ENCODE measurements at places on chromosomes 3 and 15.

- H3K4me3 ChIP-seq: no peak overlapping the region
- no peaks in the 10 kb centered on the region for H3K27me3 ChIP-seq
- H3K36me3 ChIP-seq: no peaks in the 10 kb centered on the region
- H3K27ac ChIP-seq: no peak overlapping the region
- no peaks in the 10 kb centered on the region for H3K4me1 ChIP-seq
- DNase-seq: no peak
These were observed 906.0 kb upstream of the ALCAM start for GRCh38 chr3:104460477-104461406.

- H3K27ac ChIP-seq: no peak overlapping the region
- no peaks in the 10 kb centered on the region for H3K36me3 ChIP-seq
- no peak overlapping the region for H3K4me3 ChIP-seq
- no peak for DNase-seq
- no peaks in the 10 kb centered on the region for H3K27me3 ChIP-seq
- no peaks in the 10 kb centered on the region for H3K4me1 ChIP-seq
These were observed 856 bp downstream of the TMEM40 start for GRCh38 chr3:12758025-12758781.

DNA sequence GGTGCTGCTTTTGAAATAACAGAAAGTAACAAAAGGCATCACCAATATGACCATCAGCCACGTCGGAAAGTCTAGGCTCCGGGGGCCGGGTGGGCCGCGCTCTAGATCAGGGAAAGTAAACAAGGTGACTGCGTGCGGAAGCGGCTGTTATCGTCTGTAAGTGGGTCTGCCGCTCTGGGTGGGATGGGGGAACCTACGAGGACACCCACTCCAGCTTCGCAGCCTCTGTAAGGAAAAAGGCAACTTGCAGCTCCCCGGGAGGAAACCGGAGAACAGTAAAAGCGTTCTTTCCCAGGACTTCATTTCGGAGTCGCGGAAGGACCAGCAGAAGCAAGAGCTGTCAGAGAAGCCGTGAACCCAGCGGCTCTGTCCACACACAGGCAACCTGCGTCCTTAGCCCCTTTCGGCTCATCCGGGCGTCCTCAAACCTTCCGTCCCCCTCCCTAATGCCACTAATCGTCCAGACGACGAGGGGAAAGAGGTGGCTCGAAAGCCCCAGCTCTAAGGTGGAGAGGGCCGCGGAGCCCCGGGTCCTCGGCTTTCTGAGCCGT lies 461 bp downstream of the XRN1 start:
- H3K36me3 ChIP-seq: no peaks in the 10 kb centered on the region
- no peak for DNase-seq
- no peaks in the 10 kb centered on the region for H3K27me3 ChIP-seq
- peak overlapping the region; percentile 59 for H3K4me3 ChIP-seq

GRCh38 chr3:64157150-64158035 lies 67.9 kb downstream of the PRICKLE2 start:
- no peak overlapping the region for H3K27ac ChIP-seq
- no peak for DNase-seq
- H3K4me3 ChIP-seq: no peak overlapping the region

GRCh38 chr3:77038468-77038929 lies 1.4 kb upstream of the ROBO2 start:
- no peaks in the 10 kb centered on the region for H3K27me3 ChIP-seq
- no peak overlapping the region for H3K27ac ChIP-seq
- DNase-seq: peak; percentile 72
- H3K4me3 ChIP-seq: no peak overlapping the region
- H3K36me3 ChIP-seq: no peaks in the 10 kb centered on the region
- peaks cover 4% of the 10 kb centered on the region for H3K4me1 ChIP-seq

- no peak overlapping the region for H3K4me3 ChIP-seq
- H3K36me3 ChIP-seq: no peaks in the 10 kb centered on the region
- H3K27me3 ChIP-seq: no peaks in the 10 kb centered on the region
- no peak overlapping the region for H3K27ac ChIP-seq
- DNase-seq: no peak
These were observed 88.4 kb upstream of the ATP11B start for GRCh38 chr3:182704926-182705325.

DNA sequence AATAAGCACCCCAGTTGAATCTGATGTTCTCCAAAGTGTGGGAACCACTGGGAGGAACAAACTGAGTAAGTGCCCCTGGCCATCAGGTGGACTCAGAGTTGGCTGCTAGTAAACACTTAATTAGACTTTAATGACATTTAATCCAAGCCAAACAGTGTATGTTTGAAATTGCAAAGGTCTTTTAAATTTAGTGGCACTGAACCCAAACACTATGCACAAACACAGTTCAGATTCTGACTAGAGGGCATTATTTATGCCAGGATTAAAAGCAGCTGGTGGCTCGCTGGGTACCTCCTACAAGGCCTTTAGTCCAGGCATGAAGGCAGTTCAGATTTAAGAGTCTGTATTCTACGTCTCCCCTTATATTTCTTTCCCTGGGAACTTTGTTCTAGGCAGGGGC lies 264.8 kb downstream of the CLSTN2 start:
- no peak for DNase-seq
- H3K4me3 ChIP-seq: no peak overlapping the region
- no peak overlapping the region for H3K27ac ChIP-seq
- H3K36me3 ChIP-seq: no peaks in the 10 kb centered on the region
- H3K4me1 ChIP-seq: no peaks in the 10 kb centered on the region
- no peaks in the 10 kb centered on the region for H3K27me3 ChIP-seq

GRCh38 chr15:60913900-60914299 lies 315.2 kb downstream of the RORA start:
- no peak for DNase-seq
- H3K36me3 ChIP-seq: no peaks in the 10 kb centered on the region
- no peaks in the 10 kb centered on the region for H3K27me3 ChIP-seq
- peak overlapping the region; percentile 12 for H3K27ac ChIP-seq
- no peak overlapping the region for H3K4me3 ChIP-seq

DNA sequence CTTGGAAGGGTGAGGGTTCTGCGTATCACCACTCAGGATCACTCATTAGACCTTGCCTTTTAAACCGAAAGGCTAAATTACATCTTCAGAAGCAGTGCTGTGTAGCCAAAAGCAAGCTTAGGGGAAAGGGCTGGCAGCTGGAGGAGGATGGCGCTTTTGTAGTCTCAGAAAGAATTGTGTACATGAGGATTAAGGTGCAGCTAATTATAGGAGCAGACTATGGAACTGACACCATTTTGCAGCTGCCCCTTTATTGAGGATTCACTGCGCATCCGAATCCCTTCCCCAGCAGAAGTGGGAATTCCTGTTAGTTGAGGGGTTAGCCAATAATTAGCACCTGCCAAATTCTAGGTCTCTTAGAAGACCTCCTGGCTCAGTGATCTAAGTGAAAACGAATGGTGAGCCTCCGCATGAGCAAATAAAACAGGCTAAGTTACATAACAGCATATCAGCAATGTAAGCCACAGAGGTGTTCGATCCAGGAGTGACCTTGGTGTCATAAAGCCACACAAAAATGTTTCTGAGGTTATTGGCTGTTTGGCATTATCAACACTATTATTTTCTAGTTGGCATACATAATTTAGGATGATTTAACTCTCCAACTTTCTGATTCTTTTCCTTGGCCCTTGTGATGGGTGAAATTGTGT lies 42.6 kb upstream of the SEMA6D start:
- H3K27me3 ChIP-seq: no peaks in the 10 kb centered on the region
- no peaks in the 10 kb centered on the region for H3K36me3 ChIP-seq
- H3K27ac ChIP-seq: no peak overlapping the region
- DNase-seq: no peak
- H3K4me1 ChIP-seq: no peaks in the 10 kb centered on the region
- H3K4me3 ChIP-seq: no peak overlapping the region

- no peaks in the 10 kb centered on the region for H3K36me3 ChIP-seq
- H3K27ac ChIP-seq: no peak overlapping the region
- no peaks in the 10 kb centered on the region for H3K27me3 ChIP-seq
- H3K4me1 ChIP-seq: no peaks in the 10 kb centered on the region
- no peak for DNase-seq
These were observed 68.0 kb upstream of the SLC6A11 start for GRCh38 chr3:10748040-10748439.

GRCh38 chr3:113005611-113006010 lies 14.8 kb downstream of the GTPBP8 start:
- H3K4me3 ChIP-seq: no peak overlapping the region
- no peak for DNase-seq
- H3K4me1 ChIP-seq: no peaks in the 10 kb centered on the region
- H3K27me3 ChIP-seq: no peaks in the 10 kb centered on the region
- no peak overlapping the region for H3K27ac ChIP-seq

- no peaks in the 10 kb centered on the region for H3K4me1 ChIP-seq
- H3K4me3 ChIP-seq: no peak overlapping the region
- H3K36me3 ChIP-seq: no peaks in the 10 kb centered on the region
- H3K27ac ChIP-seq: no peak overlapping the region
These were observed 177.1 kb downstream of the UACA start for GRCh38 chr15:70586241-70586640.

GRCh38 chr3:78880603-78881461 lies 887.0 kb downstream of the ROBO1 start:
- no peak for DNase-seq
- H3K36me3 ChIP-seq: no peaks in the 10 kb centered on the region
- H3K4me3 ChIP-seq: no peak overlapping the region
- H3K27me3 ChIP-seq: no peaks in the 10 kb centered on the region
- no peaks in the 10 kb centered on the region for H3K4me1 ChIP-seq

DNA sequence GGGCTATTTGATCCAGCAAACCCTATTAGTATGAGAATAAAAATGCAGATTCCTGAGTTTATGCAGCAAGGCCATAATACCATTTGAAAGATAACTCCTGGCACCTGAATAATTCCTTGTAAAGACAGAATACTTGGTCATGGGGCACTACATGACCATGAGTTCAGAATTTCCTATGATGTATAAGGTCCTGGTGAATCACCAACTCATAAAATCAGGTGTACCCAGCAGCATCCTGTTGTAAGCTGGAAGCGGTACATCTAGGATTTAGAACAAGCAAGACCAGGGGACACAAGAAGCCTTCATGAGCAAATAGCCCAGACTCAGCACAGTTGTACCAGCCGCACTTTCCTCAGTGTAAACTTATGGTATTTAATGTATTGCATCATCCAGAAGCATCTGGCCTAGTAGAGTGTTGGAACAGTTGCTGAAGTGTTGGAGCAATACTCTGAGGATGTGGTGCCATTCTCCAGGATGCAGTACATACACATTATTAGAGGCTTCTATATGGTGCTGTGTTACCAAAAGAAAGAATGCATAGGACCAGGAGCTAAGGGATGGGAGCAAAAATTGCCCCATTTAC lies 233.4 kb downstream of the SQOR start:
- no peaks in the 10 kb centered on the region for H3K27me3 ChIP-seq
- H3K4me3 ChIP-seq: no peak overlapping the region
- no peak for DNase-seq

- H3K36me3 ChIP-seq: no peaks in the 10 kb centered on the region
- H3K27ac ChIP-seq: no peak overlapping the region
- H3K27me3 ChIP-seq: no peaks in the 10 kb centered on the region
- no peak for DNase-seq
These were observed 15.5 kb downstream of the GASK1A start for GRCh38 chr3:42994595-42994994.

- peak overlapping the region; percentile 75 for H3K27ac ChIP-seq
- H3K4me3 ChIP-seq: peak overlapping the region; percentile 61
- H3K36me3 ChIP-seq: no peaks in the 10 kb centered on the region
- H3K4me1 ChIP-seq: peaks cover 11% of the 10 kb centered on the region
- no peak for DNase-seq
These were observed 380 bp upstream of the ALS2CL start for GRCh38 chr3:46693892-46694226.

DNA sequence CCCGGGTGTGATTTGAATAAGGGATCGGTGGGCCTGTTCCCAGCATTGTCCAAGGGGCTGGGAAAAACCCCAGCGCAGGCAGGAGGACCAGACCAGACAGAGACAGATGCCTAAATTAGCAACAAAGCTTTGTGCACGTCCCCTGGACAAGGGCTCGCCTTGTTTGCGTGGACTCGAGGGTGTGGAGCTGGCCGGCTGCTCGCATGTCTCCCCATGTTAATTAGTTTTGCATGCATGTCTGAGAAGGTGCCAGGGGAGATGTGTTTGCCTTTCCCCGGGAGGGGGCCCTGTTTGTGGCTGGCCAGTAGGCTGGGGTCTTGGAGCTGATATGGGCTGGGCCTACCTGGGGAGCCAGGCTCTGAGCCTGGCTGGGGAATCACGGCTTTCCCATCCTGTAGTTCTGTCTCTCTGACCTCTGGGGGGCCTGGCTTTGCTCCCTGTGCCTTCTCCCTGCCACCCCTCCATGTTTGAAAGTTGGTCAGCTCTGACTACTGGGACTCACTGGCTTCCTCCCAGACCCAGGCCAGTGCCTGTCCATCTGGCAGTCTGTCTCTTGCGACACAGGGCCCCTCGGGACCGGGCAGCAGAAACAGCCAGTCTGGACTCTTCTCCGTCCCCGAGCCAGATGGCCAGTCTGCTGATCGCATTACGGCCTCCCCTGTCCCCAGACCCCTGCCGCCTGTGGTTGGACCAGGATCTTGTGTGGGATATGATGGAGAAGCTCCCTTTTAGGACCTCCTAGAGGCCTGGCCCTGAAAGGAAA lies 55.4 kb upstream of the POLG start:
- H3K4me3 ChIP-seq: no peak overlapping the region
- no peak overlapping the region for H3K27ac ChIP-seq
- no peaks in the 10 kb centered on the region for H3K4me1 ChIP-seq
- no peaks in the 10 kb centered on the region for H3K36me3 ChIP-seq
- DNase-seq: peak; percentile 40

- H3K27ac ChIP-seq: no peak overlapping the region
- no peaks in the 10 kb centered on the region for H3K36me3 ChIP-seq
- no peaks in the 10 kb centered on the region for H3K4me1 ChIP-seq
- no peak overlapping the region for H3K4me3 ChIP-seq
- no peak for DNase-seq
These were observed 535.5 kb downstream of the SQOR start for GRCh38 chr15:46170326-46170725.

DNA sequence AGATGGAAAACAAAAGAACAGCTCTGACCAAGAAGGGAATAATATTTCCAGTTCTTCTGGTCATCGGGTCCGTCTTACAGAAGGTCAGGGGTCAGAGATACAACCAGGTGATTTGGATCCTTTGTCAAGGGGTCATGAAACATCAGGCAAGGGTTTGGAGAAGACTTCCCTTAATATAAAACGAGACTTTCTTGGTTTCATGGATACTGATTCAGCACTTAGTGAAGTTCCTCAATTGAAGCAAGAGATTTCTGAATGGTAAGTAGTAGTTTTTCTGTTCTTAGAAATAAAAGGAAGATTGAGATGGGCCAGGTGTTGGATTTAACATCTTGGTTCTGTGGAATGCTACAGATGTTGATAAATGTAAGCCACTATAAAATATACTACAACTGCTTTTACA lies 9.5 kb downstream of the MGA start:
- no peak overlapping the region for H3K27ac ChIP-seq
- no peak overlapping the region for H3K4me3 ChIP-seq

DNA sequence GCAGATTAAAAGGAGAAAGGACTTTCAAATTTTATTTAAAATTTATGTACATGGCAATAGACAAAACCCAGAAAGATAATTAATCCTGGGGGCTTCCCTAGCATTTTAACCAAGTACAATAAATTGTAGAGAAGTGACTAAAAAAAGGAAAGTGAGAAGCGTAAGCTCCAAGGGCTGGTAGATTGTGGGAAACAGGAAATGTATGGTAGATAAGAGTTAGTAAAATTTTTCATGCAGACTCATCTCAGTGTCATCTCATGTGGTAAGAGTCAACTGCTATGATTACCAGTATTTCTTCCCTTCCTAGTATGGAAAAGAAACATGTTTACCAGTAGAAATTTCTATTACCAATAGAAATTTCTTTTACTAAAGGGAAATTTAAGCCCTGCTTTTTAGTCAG lies 464.3 kb upstream of the AGTR1 start:
- H3K4me1 ChIP-seq: no peaks in the 10 kb centered on the region
- no peak overlapping the region for H3K27ac ChIP-seq
- no peaks in the 10 kb centered on the region for H3K27me3 ChIP-seq

GRCh38 chr15:69780374-69780773 lies 317.3 kb downstream of the TLE3 start:
- no peaks in the 10 kb centered on the region for H3K4me1 ChIP-seq
- H3K27ac ChIP-seq: no peak overlapping the region
- no peaks in the 10 kb centered on the region for H3K36me3 ChIP-seq
- no peak for DNase-seq

Data from pancreas (tissue), 10 donors.